ENCODE measurements at places on chromosomes 13 and 19.

GRCh38 chr19:1854542-1855039 is 6.3 kb upstream of the REXO1 start:
- no peak for DNase-seq

DNA sequence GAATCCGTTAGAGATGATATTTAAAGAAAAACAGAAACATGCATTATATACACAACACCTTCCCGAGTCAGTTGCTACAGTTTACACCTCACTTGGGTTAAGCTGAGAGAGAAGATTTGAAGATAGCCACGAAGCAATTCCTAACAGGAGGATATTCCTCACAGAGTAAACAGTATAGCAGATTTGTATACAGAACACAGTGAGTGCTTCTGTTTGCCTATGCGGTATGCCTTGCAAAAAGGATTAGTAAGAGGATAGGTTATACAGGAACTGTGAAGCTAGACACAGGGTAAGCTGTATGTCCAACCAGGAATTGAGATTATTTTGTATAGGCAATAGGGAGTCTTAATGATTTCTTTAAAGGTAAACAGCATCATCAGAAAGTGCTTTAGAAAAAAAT is 471.8 kb downstream of the LIG4 start:
- no peak for DNase-seq

- DNase-seq, result no peak
Observed at GRCh38 chr13:111005364-111005763, 90.5 kb upstream of the ANKRD10 start.

DNA sequence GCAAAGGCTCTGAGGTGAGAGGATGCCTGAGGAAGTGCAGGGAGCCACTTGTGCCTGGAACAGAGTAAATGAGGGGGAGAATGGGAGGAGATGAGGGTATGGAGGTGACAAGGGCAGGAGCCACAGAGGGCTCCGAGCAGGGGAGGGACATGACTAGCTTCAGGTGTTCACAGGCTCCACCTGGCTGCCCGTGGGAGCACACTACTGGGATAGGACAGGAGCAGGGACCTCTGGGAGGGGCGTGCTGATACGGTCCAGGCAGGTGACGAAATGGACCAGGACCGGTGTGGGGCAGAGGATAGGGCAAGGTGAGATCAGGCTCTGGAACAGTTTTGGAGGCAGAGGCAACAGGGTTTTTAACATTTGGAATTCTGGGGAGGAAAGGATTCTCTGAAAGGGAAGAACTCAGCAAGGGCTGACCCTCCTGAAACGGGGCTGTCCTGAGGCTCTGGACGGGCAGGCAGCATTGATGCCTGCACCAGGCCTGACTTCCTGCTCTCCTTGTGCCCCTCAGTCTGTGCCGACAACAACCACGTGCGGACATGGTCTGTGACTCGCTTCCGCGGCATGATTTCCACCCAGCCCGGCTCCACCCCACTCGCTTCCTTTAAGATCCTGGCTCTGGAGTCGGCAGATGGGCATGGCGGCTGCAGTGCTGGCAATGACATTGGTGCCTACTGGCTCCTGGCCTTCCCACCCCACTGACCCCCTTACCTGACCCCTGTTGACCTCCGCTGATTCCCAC is 11.6 kb downstream of the SHKBP1 start:
- DNase-seq, result no peak

GRCh38 chr19:44909775-44910174 is 4.2 kb downstream of the APOE start:
- DNase-seq, result no peak

DNA sequence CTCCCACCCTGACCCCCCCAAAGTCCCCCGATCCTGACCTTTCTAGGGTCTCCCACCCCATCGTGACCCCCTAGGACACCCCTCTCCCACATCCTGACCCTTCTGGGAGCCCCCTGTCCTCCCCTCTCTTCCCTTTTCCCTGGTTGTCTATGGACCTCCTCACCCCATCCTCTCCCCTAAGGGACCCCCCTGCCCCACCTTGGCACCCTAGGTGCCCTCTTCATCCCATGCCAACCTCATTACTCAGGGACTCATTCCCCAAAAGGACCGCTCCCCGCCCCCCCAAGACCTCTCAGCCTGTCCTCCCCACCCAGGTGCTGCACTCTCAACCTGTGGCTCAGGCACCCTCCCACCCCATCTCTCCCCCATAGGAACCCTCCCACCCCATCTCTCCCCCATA is 2.1 kb downstream of the MAP2K2 start:
- no peak for DNase-seq

DNA sequence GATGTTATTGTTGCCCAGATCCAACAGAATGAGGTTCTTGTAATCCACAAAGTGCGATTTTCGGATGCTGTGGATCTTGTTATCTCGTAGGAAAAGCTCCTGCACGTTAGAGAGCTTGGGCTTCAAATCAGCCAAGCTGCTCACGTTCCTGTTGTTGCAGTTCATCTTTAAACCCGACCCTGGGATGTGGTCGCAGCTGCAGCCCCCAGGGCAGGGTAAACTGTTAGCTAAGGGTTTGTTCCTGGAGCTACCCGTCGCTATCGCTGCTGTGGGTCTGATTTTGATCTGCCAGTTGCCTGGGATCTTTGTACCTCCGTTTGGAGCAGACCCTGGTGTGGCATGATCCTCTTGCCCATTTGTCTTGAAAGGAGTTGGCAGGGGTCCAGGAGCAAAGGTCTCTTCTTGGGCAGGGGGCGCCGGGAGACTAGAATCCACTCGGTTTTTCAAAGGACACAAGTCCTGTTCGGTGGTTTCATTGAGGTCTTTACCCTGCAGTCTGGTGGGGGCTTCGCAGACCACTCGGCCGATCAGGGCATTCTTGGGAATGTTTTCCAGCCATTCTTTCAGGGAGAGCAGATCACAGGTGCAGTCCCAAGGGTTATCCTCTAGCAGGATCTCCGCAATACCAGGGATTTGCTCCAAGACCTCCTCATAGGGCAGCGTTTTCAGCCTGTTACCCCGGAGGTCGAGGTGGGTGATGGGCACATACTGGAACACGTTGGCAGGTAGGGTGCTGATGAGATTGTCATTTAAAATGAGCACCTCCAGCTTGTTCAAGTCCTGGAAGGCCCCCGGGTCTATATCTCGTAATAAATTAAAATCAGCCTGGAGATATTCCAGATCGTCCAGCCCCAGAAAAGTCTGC is 1.8 kb downstream of the SLITRK1 start:
- DNase-seq, result no peak

DNA sequence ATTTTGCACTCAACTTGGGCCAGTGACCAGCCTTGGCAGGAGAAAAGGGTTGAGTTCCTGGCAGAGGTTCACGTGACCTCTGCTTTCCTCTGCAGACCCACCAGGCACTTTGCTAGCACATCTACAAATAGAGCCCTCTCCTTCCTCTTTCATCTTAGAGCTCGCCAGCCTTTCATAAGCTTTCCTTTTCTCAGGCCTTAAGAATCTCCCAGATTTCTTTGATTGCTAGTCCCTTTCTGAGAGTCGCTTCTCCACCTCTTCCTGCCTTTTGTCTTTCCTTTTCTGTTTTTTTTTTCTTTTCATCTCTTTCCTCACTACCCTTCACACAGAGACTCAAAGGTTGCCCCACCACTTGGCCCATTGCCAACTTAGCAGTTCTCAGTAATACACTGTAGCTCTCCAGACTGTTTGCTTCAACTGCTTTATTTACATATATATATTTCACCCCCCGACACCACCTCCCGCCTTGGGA is 375.7 kb upstream of the SPRY2 start:
- no peak for DNase-seq

- DNase-seq, result no peak
Observed at GRCh38 chr13:30071969-30072817, 221.8 kb upstream of the UBL3 start.

- DNase-seq, result no peak
Observed at GRCh38 chr19:39428283-39429112, 7.3 kb downstream of the RPS16 start.

DNA sequence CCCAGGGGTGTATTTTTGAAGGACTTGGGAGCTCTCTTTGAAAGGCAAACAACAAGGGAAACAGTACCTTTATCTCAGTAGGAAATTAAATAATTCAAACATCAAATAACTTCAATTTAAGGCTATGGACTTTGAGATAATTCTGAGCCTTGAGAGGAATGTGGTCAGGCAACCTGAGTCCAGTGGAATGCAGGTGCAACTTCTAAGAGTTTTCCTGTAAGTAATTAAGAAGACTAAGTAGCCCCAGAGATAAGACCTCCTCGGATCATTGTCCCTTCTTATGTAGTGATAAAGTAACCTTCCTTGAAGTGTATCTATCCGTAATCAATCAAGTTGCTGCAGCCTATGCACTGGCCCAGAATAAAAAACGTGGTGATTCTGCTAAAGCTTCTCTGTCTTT is 29.2 kb downstream of the ZNF701 start:
- DNase-seq, result no peak

DNA sequence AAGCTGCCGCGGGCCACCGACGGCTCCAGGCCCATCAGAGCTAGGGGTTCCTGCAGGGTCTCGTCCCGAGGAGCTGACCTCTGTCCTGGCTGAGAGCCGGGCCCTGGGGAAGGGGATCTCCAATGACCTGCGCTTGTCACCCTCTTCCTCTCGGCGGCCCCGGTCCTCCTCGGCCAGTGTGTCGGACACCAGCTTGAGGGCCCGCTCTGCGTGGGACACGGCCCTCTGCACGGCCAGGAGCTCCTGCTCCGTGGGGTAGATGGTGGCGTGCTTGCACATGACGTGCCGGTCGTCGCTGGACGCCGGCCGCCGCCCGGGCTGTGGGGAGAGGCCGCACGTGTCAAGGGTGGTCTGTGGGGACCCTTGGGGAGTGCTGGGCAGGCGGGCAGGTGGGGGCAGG is 32.7 kb upstream of the MATK start:
- DNase-seq, result no peak

DNA sequence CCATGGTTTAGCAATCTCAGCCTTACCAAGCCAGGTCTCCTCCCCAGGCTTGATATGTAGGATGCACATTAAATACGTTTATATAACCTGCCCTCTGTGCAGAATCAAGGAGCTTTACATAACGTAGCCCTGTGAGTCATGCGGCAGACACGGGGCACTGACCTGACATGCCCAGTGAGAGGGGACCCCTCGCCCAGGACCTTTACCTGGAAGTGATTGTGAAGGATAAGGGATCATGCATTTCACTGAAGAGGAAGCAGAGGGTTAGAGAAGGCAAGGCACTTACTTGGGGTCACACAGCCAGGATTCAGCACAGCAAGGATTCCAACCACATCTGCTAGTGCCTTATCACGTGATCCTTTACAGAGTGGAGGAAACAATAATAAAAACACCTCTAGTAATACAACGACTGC is 18.9 kb upstream of the FOSB start:
- DNase-seq, result no peak

DNA sequence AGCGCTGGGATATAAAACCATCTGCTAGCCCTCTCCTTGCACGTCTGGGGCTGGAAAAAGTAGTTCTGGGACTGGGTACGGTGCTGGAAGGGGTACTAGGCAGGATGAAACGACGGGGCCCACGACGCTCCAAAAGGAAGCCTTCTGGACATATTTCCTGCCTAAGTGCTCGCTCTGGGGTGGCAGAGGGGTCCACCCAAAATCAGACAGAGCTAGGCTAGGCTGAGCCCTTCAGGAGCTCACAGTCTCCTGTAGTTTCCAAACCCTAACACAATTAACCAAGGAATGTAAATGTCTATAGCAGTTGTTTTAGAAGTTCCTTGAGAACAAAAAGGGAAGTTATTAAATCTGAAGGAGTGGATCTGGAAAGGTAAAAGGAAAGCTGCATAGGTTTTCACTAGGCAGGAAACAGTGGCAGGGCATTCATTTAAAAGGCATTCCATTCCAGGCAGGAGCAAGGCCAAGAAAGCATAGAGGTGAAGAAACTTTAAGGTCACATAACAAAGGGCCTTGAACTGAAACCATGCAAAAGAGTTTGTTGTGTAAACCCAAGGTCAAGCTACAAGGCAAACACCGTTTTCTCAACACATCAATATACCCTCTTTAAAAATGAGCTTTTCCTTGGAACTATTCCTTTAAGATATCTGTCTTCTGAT is 634 bp upstream of the DIAPH3 start:
- no peak for DNase-seq

DNA sequence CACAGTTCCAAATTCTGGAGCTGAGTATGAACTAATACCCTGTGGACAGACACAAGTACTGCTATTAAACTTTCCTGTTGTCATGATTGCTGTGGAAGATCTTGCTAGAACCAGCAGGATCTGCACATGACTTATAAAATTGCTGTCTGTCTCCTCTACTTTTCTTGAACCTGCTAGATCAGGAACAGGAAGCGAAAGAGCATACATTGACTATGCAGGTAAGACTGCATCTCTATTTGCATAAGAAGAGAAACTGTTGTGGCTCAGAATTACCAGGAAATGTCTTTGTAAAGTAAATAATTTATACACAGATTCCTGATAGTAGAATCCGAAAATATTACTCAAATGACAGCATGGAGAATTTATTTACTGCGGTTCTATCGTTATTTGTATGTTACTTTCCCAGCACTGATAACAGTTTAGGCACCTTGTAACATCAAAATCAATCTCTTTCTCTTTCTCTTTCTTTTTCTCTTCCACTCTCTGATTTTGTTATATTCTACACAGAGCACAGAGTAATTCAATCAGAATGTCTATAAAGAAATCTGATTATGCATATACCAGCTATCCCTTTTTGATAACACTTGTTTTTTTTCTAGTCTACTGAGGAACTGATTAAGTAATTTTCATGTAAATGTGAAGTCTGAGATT is 226.5 kb downstream of the MYO16 start:
- DNase-seq, result peak; percentile 0

DNA sequence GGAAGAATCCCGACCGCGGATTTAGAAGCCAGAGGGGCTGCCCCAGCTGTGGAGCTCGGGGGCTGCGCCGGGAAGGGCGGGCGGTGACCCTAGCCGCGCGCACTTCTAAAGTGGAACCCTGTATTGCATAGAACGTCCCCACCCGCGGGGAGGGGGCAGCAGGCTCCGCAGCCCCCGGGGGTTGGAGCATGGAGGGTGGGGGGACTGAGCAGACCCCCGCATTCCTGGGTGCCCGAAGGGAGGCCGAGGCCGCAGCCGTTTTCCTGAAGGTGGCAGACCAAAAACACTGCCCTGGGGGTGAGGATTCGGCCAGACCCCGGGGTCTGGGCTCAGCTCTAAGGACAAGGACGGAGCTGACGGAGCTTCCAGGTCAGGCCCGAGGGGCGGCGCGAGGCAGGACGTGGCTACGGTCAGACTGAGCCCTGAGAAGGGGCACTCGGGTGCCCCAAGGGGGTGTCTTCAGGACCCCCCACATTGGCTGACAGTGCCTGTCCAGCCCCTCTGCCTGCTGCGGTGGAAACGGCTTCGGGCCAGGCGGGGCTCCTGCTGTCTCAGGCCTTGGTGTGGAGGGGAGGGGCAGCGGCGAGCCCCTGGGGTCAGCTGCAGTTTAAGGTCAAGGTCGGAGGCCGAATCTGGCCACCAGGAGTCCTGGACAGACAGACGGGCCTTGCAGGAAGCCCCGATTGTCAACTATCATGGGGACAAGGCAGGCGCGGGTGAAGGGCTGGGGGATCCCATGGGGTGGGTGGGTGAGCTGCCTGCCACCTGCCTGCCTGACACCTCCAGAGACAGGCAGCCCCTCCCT is 12.6 kb downstream of the MKNK2 start:
- no peak for DNase-seq

GRCh38 chr13:110642291-110642981 is 27.1 kb downstream of the NAXD start:
- no peak for DNase-seq
